ENCODE measurements at places on chromosomes 16 and 17.

GRCh38 chr16:9275377-9275776, 183.9 kb downstream of the HAPSTR1 start:
- DNase-seq, result no peak

GRCh38 chr16:67345401-67345800, 18.8 kb downstream of the LRRC36 start:
- DNase-seq, result no peak

DNA sequence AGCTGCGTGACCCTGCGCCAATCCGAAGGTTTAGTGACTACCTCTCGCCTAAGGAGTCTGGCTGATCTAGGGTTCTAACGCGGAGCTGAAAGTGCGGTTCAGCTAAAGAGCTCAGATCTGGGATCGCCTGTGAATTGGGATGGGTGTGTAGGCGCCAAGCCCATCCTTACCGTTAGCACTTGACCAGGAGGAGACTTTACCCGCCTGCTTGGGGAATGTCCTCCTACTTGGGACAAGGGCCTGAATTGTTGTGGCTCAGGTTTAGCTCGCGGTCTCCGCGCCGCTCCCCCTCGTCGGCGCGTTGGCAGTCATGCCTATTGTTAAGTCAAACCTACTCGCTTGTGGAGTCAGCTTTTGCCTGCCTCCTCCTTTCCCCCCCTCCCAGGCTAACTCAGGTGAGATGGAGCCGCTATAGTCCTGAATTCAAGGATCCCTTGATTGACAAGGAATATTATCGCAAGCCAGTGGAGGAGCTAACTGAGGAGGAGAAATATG, 480 bp downstream of the MRPS7 start:
- DNase-seq, result no peak

- DNase-seq, result no peak
These were observed 628 bp downstream of the GABARAPL2 start for GRCh38 chr16:75566758-75567255.

- DNase-seq, result no peak
These were observed 177.1 kb upstream of the ELAC2 start for GRCh38 chr17:13194887-13195286.

DNA sequence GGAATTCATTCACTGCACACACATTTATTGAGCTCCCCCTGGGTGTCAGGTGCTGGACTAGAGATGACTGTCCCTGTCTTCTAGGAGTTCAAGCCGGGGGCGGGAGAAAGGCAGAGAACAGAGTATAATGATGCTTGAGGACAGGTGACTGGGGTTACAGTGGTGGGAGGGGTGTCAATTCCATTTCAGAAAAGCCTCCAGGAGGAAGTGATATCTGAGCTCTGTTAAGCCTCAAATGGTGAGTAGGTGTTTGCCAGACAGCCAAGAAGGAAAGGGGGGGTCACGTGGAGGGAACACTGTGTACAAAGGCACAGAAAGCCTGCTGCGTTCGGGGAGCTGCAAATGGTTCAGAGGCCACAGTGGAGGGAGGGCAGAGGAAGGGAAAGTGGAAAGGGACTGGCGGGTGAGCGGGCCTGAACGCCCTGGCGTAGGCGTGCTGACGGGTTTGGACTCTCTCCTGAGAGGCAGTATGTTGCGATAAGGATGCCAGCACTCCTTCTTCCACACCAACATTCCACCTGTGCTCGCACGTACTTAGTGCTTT, 9.7 kb upstream of the NXPH3 start:
- DNase-seq, result no peak

GRCh38 chr17:81608082-81608481, 28.8 kb downstream of the NPLOC4 start:
- DNase-seq, result no peak

GRCh38 chr16:68019167-68019680, 3.5 kb upstream of the DPEP2NB start:
- DNase-seq, result no peak

DNA sequence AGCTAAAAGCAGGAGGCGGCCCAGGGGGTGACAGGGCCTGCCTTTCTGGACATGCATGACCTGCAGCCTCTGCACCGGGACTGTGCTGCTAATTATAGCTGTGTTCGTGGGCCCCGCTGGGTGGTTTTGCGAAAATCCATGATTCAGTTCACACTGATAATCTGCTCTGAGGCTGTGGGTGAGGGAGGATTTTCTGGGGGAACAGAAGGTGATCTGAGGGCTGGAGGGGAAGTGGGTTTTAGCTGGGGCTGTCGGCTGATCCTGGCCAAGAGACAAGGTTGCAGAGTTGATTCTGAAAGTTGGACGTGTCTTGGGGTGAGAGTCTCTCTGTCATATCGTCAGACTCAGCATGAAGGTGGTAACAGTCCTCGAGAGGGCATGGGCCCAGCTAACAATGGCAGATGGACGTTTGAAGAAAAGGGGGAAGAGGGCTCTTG, 187.5 kb upstream of the ZNF469 start:
- no peak for DNase-seq

- DNase-seq, result no peak
These were observed 334.1 kb upstream of the XYLT1 start for GRCh38 chr16:17804857-17805256.

Measured in DMS 273 treated with DMSO at 0.1 percent for 48 hours (cell line).